ENCODE measurements at places on chromosomes 13 and 19. TPM values are rescaled to one million over a fixed set of nuclear protein-coding genes. Genes with fewer than 3 reads are reported as not detected.

The MZT1 gene
- total RNA-seq, result 30.8 TPM

The ICAM4 gene
- total RNA-seq, result 0.91 TPM

The UBE2L5 gene
- not detected for total RNA-seq

The MAST1 gene
- 0.59 TPM for total RNA-seq

The DKKL1 gene
- total RNA-seq, result not detected

The FCER2 gene
- total RNA-seq, result 1.8 TPM

The F10 gene
- not detected for total RNA-seq

The WDR83 gene
- total RNA-seq, result 22.4 TPM

The ZNF497 gene
- total RNA-seq, result 1.7 TPM

The ADM5 gene
- 7.3 TPM for total RNA-seq

The NUFIP1 gene
- 12.0 TPM for total RNA-seq

The FCHO1 gene
- total RNA-seq, result 38.5 TPM

The LHB gene
- total RNA-seq, result not detected
